ENCODE measurements at places on chromosomes 2 and 18.

DNA sequence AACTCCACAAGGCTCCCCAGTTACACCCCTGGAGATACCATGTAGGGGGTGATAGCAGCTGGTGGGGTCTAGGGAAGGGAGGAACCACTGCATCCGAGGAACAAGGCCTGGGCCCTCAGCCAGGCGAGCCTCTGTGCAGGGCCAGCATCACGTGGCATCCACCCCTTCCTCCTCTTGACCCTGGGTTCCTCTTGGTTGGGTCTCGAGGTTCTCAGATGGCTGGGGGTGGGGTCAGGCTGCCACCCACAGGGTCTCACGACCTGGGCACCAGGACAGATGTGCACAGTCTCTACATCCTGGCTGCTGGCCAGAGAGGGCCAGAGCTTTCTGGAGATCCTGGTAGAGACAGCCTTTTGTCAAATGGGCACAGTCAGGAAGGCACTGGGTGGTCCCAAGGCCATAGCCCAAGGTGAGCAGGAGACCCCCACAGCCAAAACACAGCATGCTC lies 10.4 kb downstream of the HS6ST1 start:
- DNase-seq = no peak

- no peak for DNase-seq
These were observed 22.3 kb downstream of the SEMA4F start for GRCh38 chr2:74676331-74676730.

GRCh38 chr18:11398625-11399024 lies 210.8 kb upstream of the SLC35G4 start:
- DNase-seq = peak; percentile 10

- no peak for DNase-seq
These were observed 199.8 kb downstream of the ZFP36L2 start for GRCh38 chr2:43026426-43027096.

DNA sequence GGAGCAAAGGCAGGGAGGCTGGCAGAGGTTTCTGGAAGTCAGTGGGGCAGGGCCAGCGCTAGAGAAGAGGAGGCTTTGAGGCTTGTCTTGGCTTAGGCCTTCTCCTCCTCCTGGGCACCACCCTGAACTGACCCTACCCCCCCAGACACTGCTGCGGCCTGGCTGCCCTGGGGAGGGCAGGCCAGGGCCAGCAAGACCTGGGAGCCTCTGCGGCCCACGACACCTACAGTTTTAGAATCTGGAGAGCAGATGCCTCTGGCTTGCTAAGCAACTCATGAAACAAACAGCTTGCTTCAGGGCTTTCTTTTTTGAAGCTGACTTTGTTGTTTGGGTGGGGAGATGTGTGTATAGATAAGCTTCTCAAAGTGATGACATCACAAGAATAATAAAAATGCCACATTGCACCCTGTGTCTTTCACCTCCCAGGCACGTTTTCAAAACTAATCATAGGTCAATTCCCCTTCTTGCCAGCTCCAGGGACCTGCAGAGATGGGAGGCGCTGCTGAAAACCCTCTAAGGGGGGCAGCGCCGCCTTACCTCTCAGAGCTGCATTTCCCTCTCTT lies 46.2 kb upstream of the SMAD7 start:
- no peak for DNase-seq

DNA sequence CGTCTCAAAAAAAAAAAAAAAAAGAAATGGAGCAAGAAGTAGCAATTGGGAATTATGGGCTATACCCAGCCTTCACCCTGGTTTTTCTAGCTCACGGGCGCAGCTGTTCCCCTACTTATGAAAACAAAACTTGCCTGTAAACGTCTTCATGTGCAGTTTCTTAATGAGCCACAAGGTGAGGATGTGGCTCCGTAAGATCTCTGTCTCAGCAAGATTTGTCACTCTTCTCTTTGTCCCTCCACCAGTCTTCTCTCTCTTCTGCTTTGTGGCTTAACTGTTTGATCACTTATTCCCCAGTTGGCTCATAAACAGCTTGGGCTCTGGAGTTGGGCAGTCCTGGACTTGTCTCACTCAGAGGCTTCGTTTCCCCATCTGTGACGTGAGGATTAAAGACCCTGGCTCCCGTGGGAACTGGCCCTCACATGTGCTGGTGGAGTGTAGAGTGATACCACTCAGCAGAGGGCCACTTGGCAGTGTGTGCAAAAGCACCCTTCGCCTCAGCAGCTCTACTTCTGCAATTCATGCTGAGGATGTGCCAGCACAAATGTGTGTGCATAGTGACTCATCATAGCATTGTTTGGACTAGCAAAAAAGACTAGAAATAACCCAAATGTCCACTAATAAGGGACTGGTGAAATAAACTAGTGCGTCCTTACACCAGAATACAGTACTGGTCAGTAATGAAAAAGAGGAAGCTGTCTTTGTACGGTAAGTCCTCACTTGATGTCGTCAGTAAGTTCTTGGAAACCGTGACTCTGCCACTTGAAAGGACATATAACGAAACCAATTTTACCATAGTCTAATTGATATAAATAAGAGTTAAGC lies 8.7 kb downstream of the CEP68 start:
- peak; percentile 50 for DNase-seq

Data from RWPE1 (cell line).